Heart right ventricle (tissue), 16 donors: ENCODE measurements at places on chromosomes 1 and 21.

DNA sequence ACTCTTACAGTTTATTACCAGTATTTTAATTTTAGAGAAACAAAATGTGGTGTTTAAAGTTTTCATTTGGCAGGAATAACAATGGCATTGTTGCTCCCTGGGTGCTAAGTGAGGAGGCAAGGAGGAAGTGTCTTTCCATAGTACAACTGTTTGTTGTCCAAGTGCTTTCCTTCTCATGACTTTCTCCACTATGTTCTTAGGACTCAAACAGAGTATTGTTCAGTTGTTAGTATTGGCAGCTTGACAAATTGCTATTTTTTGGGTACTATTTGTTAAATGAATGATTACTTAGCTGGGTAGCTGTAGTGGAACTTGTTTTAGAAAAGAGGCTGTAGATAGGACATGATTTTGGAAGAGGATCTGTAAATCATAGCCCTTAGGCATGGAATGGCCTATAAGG is 7.5 kb downstream of the OTUD3 start:
- H3K4me1 ChIP-seq: no peaks in the 10 kb centered on the region
- no peak for DNase-seq
- H3K27ac ChIP-seq: no peak overlapping the region
- no peaks in the 10 kb centered on the region for H3K27me3 ChIP-seq
- H3K4me3 ChIP-seq: no peak overlapping the region

- no peak within 1 kb of the TSS for H3K27ac ChIP-seq
- H3K27me3 ChIP-seq: no peaks in the 10 kb centered on the region
- H3K36me3 ChIP-seq: no peaks in the 10 kb centered on the region
- DNase-seq: no peak
- H3K4me1 ChIP-seq: no peaks in the 10 kb centered on the region
Observed at GRCh38 chr1:84143796-84144565, at the start of gene PRKACB. TSS of gene PRKACB (plus strand) at chr1:84144271. CDS start at chr1:84144362, 91 bp downstream.

DNA sequence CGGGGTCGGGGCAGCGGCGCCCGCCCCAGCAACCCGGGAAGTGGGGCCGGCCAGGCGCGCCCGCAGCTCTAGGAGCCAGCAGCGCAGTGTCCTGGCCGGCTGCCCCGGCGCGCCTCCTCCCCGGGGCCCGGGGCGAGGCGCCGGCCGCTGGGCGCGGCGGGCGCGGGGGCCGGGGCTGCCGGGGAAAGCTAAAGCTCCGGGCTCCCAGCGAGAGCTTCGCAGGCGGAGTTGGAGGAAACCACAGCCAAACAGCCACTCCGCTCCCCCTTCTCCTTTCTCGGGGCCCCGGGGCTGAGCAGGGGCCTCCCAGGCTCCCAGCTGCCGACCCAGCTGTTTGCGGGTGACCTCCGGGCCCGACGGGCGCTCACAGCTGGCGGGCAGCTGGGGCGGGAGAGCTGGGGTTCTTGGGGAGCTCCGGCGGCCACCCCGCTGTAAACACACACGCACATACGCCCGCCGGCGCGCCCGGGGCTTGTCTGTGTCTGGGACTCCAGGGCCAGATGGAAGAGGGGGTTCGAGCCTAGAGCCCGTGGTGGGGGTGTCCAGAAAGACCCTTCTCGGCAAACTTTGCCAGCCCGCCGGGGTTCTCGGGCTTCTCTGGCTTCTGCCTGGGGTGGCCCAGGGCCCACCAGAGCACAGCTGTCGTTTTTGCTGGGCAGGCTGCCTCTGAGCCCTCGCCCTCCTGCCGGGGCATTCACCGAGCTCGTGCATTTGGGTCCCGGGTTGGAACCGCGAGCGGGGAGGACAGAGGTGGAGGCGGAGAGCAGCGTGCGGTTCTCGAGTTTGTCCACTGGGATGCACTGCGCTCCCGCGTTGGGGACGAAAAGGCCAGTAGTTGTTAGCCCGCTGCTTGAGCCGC is 1.5 kb downstream of the AJAP1 start:
- H3K27me3 ChIP-seq: peaks cover 19% of the 10 kb centered on the region
- H3K27ac ChIP-seq: no peak overlapping the region
- no peak overlapping the region for H3K4me3 ChIP-seq

DNA sequence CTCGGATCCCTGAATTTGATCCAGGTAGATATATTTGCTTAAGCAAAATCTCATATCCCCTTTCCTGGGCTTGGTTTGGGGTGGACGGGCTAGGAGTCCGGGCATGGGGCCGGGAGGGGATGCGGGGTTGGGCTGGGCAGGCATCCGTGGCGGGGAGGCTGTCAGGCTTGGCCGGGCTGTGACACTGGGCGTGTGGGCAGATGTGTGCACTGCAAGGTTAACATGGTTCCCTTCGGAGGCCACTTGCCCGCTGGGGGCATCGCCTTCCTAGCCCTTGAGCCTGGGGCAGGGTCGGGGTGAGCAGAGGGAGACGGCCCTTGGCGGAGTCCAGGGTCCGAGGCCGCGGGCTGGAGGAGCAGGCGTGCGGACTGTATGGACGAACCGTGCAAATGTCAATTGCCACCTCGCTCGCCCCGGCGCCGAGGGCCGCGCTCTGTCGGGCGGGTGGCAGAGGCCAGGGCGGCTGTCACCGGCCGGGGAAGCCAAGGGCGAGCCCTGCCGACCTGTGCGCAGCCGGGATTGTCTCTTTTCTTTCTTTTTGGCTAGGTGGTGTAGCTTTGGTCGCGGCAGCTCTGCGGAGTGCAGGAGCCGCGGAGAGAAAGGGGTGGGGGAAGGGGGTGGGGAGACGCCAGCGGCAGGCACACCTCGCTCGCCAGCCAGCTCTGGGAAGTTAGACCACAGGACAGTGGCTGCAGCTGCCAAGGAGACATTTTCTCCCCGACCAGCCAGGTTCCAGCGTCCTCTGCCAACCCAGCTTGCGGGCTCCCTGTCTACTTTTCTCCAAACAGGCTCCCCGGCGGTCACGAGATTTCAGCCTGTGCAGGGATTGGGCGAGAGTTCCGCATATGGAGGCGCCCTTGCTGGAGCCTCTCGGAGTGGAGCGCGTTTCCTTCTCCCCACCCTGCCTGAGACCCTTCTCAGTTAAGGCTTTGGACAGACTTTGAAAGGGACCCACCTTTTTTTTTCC is 1.3 kb downstream of the RCOR3 start:
- H3K4me3 ChIP-seq: peak overlapping the region; percentile 97
- H3K36me3 ChIP-seq: no peaks in the 10 kb centered on the region
- peak overlapping the region; percentile 99 for H3K27ac ChIP-seq
- DNase-seq: peak; percentile 81
- no peaks in the 10 kb centered on the region for H3K27me3 ChIP-seq

DNA sequence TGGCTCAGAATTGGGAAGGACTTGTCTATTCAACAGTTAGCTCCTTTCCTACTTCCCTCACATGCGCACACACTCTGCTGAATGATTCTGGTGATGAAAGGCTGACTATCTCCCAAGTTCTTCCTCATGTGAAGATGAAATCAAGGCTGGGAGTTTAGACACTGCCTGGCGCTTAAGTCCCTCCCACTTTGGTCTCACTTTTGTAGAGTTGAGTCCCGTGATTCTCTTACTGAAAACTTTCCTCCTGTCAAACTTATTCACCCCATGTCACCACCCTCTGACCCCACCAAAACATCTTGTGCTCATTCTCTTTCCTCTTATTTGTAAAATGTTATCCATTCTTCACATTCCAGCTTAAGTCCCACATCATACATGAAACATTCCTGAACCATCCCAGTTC is 8.4 kb upstream of the MRPS6 start:
- H3K4me3 ChIP-seq: no peak overlapping the region
- no peak for DNase-seq
- H3K36me3 ChIP-seq: no peaks in the 10 kb centered on the region
- H3K27me3 ChIP-seq: no peaks in the 10 kb centered on the region
